KG1 (cell line): ENCODE measurements at places on chromosomes 1 and 21.

- DNase-seq: no peak
These were observed 50.6 kb downstream of the BEND5 start for GRCh38 chr1:48726139-48726538.

DNA sequence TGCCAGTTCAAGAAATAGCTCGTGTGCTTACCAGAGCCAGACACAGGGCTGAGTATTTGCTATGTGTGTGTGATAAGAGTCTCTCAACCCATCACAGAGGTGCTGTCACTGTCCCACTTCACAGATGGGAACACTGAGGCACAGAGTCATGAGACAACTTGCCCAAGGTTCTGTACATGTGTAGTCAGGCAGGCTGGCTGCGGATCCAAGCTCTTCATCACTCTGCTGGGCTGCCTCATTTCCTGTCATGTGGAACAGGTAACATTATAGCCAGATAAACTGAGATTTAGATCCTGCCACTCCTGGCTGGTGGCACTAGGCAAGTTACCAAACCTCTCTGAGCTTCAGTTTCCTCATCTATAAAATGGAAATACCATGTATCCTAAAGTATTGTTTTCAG lies 77.8 kb downstream of the ITPKB start:
- DNase-seq: no peak

GRCh38 chr1:179810367-179810715 lies 67.2 kb downstream of the FAM163A start:
- DNase-seq: no peak

GRCh38 chr1:30518186-30518585 lies 205.2 kb downstream of the MATN1 start:
- no peak for DNase-seq

DNA sequence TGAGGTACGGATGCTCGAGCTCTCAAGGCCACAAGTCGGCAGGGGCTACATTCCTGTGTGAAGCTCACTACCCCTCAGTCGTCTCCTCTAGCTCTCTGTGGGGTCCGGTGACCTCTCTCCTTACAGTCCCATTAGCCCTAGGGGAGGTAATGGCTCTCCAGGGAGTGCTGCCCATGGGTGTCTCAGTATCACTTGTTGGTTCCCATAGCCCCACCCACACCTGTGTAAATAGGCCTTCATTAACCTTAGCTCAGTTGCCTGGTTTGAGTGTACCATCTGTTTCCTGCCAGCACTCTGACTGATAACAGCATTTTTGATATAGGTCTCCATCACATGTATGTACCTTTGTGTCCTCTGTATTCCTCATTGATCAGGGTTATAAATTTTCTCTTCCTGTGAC lies 133.2 kb upstream of the KCNJ15 start:
- DNase-seq: no peak

- no peak for DNase-seq
These were observed 34.6 kb downstream of the UMODL1 start for GRCh38 chr21:42105476-42106315.

- DNase-seq: no peak
These were observed 54.6 kb upstream of the IPO9 start for GRCh38 chr1:201774224-201774982.

DNA sequence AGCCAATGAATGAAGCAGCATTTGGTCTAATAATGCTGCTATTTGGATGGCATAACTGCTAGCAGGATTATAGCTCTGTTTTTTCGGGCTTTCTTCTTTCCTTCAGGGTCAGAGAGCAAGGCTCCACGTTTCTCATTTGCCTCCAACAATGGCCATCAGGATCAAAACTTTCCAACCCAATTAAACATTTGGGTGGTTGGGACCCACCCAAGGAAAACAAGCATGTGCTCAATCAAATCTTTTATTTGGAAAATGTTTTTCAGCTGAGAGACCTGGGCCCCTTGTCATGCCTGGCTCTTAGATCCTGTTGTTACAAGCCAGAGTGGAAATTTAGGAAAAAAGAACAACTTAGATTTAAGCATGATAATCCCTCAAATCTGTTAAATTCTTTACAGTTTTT lies 373.1 kb upstream of the USP24 start:
- no peak for DNase-seq

GRCh38 chr1:167328816-167329483 lies 108.3 kb downstream of the POU2F1 start:
- DNase-seq: peak; percentile 68

- DNase-seq: no peak
These were observed 2.7 kb downstream of the SCYL3 start for GRCh38 chr1:169890761-169891538.

DNA sequence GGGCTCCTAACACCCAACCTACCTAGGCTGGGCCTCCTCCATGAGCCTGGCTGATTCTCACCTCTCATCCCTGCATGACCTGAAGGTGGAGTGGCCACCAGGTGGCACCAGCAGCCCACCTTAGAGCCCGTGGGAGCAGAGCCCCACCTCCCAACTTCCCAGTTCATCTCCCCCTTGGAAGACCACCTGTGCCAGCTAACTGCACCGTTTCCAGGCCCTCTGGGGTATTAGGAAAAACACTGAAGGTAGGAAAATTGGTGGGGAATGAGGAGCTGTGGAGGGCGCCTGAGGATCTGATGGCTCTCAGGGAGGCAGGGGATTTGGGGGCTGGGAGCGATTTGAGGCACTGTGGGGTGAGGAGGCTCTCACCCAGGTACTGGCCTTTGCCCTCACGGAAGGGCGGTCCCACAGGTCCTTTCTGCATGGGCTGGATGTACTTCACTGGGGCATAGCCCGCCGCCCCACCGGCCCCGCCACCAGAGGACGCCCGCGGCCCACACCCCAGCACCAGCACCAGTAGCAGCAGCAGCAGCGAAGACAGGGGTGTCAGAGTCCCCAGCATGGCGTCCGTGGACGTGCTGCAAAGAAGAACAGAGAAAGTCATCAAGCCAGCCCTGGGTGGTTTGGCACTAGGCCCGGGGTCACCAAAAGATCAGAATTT lies 11.1 kb downstream of the ADPRS start:
- peak; percentile 23 for DNase-seq

GRCh38 chr1:231351816-231352215 lies 13.7 kb downstream of the SPRTN start:
- DNase-seq: no peak

DNA sequence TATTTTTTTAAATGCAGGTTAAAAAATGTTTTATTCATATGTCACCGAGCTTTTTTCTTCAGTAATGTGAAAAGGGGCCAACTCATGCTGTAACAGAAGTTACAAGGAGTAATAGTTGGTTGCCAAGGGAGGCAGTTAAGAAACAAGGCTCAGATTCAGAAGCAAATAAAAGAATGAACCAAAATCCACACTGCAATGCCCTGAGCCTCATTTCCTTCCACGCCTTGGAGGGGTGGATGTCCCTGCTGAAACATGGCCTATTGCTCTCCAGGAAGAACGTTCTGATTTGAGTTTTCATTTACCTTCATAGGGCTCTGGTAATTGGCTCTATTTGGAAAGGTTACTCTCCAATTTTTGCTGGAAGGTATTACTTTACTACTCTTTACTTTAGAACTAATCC lies 24.4 kb downstream of the ALG14 start:
- DNase-seq: no peak

- peak; percentile 38 for DNase-seq
These were observed 1.9 kb downstream of the S1PR1 start for GRCh38 chr1:101238681-101239094.

DNA sequence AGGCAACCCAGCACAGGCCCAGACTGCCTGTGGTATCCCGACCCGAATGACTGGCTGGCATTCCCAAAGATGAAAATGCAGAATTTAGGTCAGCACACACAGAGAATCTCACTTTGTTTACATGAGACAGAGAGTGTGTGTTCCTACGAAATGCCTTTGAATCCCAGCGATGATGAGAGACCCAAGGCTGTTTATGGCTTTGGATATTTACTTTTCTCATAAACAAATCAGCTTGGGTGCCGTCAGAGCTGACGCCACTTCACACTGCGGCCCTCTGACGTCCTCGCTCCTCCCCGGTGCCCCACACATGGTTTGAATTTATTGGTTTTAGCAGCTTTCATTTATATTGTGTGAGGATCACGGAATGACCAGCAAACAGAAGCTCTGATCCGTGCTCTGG lies 18.7 kb downstream of the TRABD2B start:
- DNase-seq: no peak

DNA sequence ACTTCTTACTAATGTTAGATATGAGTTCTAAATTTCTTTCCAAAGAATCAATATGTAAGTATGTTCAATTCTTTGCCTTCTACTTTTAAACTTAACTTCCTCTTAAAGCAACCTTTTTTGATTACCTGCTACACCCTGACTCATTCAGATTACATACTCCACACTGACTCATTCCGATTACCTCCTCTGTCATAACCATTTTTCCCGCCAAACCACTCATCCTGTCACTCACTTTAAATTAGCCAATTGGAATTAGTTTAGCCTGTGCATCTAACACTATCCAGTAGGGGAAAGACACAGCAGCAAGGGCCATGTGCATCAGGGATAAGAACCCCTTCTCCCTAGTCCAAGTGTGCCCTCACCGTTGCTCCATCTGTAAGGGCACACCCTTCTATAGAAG lies 815.5 kb downstream of the BRINP3 start:
- no peak for DNase-seq

DNA sequence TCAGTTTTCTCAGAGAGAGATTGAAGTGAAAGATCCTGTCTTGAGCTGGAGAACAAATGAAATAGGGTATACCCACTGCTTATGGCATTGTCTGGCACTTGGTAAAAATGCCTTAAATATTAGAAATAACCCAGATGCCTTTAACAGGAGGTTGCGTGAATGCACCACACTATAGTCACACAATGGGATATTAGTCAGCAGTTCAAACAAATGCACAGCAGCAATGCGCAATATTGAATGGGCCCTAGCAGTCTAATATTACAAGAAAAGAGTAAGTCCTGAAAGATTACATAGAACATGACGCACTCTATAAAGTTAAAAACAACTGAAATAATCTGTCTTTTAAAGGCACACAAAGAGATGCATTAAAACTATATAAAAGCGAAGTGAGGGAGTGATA lies 161.1 kb downstream of the EDEM3 start:
- no peak for DNase-seq

DNA sequence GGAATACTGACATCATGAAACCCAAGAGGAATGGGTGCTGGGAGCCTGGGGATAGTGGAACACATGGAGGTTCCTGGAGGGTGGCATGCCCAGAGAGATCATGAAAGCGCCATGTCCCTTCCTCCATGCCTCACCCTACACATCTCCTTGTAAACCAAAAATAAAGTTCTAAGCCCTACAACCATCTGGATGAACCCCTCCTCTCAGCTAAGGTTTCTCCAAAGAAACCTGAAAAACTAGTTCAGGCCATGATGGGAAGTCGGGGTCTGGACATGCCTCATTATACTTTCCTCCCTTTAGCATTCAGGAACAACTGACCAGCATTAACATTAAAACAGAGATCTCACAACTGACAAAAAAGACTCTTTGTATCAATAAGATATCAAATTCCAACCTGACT lies 68.5 kb downstream of the ACBD6 start:
- DNase-seq: no peak

DNA sequence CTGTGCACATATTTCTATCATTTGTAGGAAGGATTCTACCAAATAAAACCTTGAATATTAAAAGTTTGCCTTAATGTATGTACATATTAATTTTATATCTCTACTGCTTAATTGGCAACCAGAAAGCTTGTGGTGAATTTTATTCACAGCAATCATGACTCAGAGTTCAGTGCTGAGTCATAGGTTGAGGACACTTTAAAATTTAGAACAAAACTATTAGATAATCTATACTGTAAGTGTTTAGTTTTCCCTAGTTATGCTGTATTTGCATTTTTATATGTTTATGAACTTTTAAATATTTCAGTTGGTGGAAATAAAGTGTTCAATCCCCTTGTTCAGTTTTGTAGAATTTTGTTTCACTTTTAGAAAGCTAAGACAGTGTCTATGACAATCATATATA lies 841.5 kb downstream of the KCNT2 start:
- no peak for DNase-seq

GRCh38 chr1:171863531-171863930 lies 22.2 kb downstream of the DNM3 start:
- no peak for DNase-seq

GRCh38 chr1:205976708-205977401 lies 26.3 kb downstream of the RAB7B start:
- DNase-seq: no peak

DNA sequence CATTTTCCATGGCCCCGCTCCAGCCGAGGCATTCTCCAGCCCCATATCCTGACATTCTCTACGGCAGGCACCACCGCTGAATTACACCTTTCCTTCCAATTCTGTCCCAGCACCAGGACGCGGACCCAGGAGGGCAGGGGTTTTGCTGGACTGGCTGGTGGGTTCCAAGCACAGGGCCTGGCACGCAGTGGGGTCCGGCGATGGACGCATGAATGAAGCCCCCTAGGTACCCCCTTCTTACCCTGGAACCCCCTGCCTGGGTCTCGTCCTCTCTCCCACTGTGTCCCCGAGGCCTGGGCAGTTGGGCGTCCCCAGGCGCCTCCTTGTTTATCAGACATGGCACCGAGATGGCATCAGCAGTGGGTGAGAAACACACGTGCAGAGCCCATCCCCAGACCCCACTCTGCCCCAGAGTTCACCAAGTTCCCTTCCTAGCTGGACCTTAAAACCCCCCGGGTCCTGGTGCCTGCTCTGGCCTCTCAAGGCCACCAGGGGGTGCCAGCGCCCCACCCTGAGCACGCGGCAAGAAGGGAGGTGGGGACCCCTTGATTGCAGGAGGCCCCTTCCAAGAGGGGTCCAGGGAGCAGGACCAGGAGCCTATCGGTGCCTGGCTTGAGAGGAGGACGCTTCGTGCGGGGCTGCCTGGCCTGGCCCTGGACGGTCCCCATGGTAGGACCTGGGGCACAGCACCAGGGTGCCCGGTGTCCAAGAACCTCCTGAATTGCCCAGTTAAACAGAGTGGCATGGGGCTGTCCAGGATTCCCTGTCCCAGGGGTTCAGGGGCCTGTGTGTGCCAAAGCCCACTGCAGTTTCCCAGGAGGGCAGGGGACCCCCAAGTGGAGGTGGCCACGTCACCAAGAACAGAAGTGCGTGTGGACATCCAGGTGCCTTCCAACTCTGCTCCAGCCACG lies 46.1 kb downstream of the MEGF6 start:
- DNase-seq: no peak

GRCh38 chr1:247494767-247495166 lies 36.9 kb upstream of the OR2B11 start:
- DNase-seq: no peak
